Regular cardiac myocyte (primary cell): ENCODE measurements at places on chromosomes 16 and 17. TPM values are rescaled to one million over a fixed set of nuclear protein-coding genes. Genes with fewer than 3 reads are reported as not detected.

Gene KRTAP3-1
- total RNA-seq = not detected in 2 replicates

Gene C17orf100
- total RNA-seq = 0.38 and 0.56 TPM in 2 replicates

Gene ZDHHC7
- 60.8 and 65.1 TPM in 2 replicates for total RNA-seq

Gene PRR11
- total RNA-seq = 2.3 and 19.9 TPM in 2 replicates

Gene TAC4
- not detected in 2 replicates for total RNA-seq

Gene DPEP2NB
- total RNA-seq = not detected in 2 replicates

Gene CEP112
- total RNA-seq = 5.9 and 7.1 TPM in 2 replicates

Gene CMTM2
- not detected in 2 replicates for total RNA-seq

Gene VWA3A
- under 0.01 TPM in 1 of 2 replicates, not detected in the other for total RNA-seq

Gene CETP
- 0.19 and 0.56 TPM in 2 replicates for total RNA-seq

Gene TBC1D3K
- not detected in 2 replicates for total RNA-seq

Gene FOXL1
- total RNA-seq = 30.2 and 33.0 TPM in 2 replicates
